ENCODE measurements at places on chromosomes 6 and 20. TPM values are rescaled to one million over a fixed set of nuclear protein-coding genes. Genes with fewer than 3 reads are reported as not detected.

- no peak for DNase-seq
Measured at GRCh38 chr20:64142590-64142989, 21.7 kb upstream of the MYT1 start.

DNA sequence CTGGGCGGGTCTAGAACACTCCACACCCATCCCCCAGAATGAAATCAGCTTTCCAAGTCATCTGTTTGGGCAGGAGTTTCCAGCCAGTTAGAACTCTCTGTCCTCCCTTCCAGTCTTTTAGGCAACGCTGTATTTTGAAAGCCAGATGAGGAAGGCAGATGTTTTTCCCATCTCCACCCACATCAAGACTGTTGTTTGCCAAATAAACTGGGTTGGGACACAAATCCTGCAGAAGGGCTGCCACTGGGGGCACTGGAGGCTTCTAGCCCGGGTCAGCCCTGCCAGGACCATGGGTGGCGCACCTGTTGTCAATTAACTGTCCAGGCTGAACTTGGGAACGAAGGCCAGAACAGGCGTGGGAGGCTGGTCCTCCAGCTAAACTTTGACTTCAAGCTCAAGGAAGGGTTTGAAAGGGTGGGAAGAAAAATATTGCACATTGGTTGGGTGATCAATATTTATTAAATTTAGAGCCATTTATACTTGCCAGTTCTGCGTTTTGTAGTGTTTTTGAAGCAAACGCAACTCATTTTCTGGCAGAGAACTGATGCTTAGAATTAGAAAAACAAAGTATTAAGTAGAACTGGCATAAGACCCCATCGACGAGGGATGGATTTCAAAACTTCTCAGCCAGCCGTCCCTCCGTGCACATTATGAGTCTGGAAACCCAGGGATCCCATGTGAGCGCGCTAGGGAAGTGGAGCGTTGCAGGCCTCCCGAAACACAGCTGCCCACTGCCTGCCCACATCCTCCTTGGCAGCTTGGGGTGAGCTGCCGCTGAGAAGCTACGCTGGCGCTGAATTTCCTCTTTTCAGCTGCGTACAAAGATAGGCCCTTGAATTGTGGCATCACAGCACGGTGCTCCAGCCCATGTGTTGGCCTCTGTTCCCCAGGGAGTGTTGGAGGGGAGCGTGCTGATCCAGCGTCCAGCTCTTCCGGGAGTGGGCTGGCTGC, 297.4 kb downstream of the QKI start:
- DNase-seq, result peak; percentile 41

- DNase-seq, result peak; percentile 48
Measured at GRCh38 chr20:51767867-51768758, at the start of gene ATP9A. ATP9A (minus strand) TSS chr20:51768390; CDS start chr20:51768369, 21 bp downstream.

DNA sequence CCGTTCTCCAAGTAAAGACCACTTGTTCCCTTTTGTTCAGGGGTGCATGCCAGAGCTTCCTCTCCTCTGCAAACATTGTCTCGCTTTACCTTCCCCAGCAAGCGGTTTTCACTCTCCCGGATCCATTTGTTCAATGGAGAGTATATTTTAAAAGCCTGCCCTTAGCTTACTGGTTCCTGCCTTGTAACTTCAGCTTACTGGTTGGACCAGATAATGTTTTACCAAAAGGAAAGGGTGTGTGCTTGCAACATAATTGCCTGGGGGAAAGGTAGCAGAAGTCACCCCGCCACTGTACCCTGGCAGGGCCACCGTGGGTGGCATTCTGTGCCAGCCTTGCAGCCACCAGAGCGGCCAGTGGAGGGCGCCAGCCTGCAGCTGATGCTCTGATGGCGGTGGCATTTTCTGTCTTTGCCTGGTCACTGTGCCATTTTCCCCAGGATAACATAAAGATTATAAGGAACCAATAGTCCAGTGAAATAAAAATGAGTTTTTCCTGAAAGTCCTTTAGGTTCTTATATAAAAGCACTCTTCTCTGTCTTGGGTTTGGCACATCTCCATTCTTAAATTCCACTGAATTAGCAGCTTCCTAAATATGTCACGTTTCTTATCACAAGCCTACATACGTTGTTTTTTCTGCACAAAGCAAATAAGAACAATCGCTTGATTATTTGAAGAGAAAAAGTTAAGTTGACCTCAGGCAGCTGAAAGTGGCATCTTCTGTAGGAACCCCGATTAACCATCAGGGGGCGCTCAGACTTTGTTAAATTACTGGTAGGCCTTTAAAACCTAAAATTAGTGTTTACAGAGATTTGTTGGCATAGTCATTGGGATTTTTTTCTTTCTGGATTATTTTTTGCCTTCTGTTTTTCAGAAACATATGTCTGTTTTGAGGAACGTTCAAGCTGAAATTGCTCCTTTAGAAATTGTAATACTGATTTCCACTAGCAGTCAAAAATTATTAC, 67.4 kb upstream of the XRN2 start:
- DNase-seq, result peak; percentile 47

The DCDC2 gene
- total RNA-seq, result not detected

The EGFL8 gene
- 0.99 TPM for total RNA-seq

The MTFR2 gene
- 0.26 TPM for total RNA-seq

Measured in fibroblast of lung (primary cell).